Ecto neural progenitor cell (in vitro differentiated cells): ENCODE measurements at places on chromosomes 4 and X.

DNA sequence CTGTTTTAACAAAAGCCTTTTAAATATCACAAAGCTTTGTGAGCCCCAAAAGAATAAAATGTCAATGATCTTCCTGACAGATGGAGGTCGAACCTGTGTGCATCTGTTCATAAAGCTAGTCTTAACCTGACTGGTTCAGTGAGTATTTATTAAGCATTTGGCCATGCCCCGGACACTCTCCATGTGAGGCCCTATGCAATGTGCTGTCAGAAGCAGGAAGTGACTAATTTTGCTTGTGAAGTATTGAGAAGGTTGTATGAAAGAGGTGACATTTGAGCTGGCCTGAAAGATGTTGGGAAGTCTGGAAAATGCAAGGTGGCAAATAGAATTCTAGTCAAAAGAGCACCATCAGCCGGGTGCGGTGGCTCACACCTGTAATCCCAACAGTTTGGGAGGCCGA, 171.4 kb downstream of the MSL3 start:
- no peak for DNase-seq

GRCh38 chr4:177375372-177375771, 65.7 kb downstream of the NEIL3 start:
- DNase-seq = no peak

DNA sequence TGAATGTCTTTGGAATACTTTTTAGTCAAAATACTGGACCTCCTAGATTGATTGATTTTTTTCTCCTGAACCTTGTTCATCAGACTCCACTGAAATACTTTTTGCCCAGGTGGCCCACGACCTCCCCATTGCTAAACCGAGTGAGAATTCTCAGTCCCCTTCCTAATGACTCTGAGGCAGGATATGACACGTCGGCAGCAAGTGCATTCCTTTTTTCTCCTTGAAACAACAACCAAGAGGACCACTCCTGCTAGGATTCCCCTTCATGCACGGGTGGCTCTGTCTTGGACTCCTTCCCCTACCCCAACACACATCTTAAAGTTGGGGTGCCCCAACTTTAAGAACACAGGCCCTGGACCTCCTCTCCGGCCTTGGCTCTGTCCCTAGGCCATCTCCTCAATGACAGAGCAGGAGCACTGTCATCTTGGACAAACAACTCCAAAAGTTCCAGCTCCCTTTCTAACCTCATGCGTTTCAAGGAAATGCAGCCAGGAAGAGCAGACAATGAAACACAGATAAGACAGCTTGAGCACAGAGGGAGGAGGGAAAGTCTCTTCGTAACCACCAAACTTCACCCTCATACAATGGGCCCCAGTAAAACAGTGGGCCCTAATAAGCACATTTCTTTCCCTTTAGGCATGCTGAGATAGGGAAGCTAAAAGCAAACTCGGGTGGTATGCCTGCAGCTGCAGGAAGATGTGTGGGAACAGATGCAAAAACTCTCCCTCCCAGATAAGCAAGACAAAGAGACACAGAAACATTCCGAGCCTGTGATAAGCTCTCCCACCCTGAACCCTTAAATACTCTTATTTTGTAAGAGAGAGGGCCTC, 33.9 kb downstream of the ZBTB49 start:
- DNase-seq = no peak

- no peak for DNase-seq
These were observed 2.2 kb upstream of the TMPRSS11E start for GRCh38 chr4:68445111-68445510.

DNA sequence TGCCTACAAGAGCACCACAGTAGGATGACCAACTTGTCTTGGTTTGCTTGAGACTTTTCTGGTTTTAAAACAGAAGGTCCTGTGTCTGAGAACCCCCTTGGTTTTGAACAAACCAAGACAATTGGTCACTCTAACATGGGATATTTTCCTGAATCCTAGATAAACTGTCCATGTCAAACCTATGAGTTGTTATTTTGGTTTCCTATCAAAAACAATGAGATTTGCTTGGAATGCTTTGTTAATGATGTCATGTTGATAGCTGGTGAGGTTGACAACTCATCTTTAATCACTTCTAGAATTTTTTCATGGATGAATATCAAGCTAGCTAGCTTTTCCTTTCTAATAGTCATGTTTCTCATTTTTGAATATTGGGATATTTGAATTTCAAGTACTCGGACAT, 518.3 kb upstream of the ARX start:
- no peak for DNase-seq

- no peak for DNase-seq
These were observed 32.3 kb upstream of the C4orf50 start for GRCh38 chr4:6050551-6050950.

DNA sequence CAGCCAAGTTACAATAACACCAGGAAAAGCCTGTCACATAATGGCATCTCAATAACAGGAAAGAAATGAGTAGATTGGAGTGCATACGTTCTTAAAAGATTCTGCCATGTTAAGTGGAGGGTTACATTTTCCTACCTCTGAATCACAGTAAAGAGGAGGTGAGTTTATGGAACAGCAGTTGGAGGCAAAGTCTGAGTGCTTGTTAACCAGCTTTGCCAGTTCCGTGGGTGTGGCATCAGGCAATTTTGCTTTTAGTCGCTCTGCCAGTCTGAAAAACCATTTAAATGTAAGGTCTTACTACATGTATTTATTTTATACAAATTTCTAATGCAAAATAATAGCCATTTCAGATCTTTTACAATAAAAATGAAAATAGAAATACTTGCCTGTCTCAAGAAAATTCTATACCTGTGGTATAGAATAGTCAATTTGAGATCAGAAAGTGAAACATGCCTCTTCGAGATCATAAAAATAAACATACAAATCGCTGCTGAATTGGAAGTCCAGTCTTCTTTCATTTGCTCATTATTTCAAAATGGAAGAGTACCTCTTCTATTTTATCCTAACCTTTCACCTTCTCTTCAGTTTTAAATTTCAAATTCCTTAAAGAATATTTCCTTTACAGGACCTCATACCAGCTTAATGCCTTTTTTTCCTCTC, 31.4 kb downstream of the GC start:
- no peak for DNase-seq

- DNase-seq = no peak
These were observed 644.6 kb downstream of the IL1RAPL1 start for GRCh38 chrX:29231800-29232199.

DNA sequence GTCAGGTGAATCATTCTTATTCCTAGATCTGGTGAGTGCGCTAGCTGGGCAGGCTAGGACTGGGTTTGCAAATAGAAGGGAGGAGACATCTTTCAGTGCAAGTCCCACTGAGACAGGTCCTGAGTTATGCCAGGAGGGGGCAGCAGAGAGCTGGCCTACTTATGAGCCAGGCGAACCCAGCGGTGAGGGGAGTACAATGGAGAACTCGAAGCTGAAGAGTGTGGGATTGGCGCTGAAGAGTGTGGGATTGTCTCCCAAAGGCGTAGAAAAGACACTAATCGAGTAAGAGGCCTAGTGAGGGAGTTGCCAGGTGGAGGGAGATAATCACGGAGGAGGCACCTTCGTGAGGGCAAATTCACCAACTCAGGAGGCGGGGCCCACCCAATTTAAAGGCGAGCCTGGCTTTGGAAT, 91.7 kb upstream of the CXorf66 start:
- DNase-seq = peak; percentile 81

DNA sequence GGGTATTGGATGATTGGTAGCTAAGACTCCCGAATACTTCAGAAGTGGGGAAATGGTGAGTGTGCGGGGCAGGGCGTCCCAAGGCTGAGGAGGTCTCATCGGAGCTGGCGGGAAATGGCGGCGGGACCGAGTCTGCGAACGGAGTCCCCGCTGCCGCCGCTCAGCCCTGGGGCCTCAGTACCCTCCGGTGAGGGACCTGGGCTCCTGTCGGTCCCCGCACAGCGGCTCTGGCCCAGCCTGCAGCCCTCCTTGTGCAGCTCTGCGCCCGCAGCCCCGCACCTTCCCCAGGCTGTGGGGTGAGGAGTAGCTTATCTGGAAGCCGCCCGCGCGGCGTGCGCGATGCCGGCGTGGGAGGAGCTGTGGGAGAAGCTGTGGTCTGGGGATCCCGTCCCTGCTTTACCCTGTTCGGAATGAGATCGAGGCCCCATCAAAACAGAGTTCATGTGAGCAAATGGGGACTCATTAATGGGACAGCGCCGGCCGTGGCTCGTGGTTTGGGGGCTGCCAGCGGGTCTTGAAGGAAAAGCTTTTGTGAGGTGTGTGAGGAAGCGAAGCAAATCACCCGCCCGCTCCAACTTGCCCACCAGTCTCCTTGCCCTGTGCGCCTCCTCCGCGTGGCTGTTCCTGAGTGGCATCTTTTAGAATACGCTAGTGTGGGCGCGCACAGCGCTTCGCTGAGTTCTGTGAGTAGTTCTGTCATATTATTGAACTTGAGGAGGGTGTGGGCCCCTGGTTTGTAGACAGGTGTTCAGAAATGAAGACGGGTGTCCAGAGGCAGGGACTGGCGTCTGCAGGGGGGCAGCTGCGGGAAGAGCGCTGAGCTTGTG, 531 bp downstream of the ZNF141 start:
- no peak for DNase-seq

DNA sequence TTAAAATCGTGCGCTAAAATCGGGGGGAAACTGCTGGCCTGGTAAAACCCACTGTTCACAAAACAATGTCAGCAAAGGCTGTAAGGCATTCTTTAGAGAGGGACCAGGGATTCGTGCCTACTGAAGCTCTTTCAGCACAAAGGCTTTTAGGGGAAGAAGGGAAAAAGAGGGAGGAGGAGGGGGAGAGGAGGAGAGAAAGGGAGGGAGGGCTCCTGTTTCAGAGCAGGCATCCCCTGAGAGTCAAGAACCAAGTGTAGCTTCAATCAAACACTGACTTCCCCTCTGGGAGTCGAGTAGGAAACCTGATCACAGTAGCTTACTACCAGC, 9.5 kb downstream of the BCOR start:
- DNase-seq = peak; percentile 56

DNA sequence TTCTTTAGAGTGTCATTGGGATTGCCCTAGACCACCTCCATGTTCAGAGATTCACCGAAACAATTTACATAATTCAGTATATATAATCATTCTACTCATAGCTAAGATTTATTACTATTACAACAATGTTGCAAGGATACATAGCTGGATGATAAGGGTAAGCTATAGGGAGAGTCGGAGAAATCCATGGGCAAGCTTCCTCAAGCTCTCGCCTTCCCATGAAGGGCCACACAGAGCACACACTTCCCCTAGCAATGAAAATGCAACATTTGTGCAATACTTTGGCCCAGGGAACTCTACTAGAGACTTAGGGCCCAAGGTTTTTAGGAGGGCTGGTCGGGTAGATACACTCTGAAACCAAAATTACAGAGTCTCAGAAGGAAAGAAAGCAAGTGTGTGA, 49.7 kb upstream of the ABCG2 start:
- no peak for DNase-seq

- peak; percentile 89 for DNase-seq
These were observed 55.0 kb downstream of the FAM53A start for GRCh38 chr4:1628892-1629698.

DNA sequence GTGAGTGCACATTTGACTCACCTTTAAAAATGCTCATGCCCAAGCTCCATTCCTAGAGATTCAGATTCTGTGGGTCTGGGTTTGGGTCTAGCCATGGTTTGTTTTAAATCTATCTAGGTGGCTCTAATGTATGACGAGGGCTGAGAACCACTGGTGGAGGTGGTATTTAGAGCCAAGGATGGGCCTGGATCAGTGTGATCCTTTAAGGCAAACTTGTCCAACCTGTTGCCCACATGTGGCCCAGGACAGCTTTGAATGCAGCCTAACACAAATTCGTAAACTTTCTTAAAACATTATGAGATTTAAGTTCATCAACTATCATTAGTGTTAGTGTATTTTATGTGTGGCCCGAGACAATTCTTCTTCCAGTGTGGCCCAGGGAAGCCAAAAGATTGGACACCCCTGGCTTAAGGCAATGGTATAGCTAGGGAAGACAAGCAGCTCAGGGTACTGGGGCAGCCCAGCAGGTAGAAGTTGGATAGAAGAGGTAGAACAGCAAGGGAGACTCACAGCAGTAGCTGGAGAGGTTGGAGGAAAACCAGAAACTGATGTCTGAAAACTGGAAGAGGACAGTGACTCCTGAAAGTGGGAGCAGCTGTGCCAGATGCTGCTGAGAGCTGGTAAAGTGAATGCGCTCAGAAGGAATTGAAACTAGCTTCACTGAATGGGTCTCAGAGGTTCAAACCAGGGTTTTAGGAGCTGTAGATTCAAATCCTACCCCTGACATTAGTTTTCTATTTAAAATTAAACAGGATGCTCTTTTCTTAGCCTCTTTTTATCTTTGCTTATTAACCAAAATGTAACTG, 18.2 kb downstream of the ADD1 start:
- DNase-seq = no peak

GRCh38 chr4:151719956-151720334, 40.9 kb downstream of the GATB start:
- DNase-seq = no peak

DNA sequence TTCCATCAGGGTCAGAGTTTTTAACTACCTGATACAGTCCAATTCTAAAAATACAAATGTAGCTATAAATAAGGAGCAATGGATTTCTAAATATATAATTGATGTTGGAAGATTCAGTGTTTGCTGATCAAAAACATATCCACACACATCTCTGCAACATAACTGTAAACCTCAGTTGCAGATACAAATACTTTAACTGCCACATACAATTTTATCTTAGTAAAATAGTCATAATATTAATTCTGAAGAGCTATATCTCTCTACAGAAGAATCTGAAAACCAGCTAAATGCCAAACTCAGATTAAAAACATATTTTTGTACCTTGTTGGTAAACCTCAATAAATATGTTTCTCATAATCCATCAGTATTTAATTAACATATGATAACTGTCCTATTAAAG, 674.3 kb upstream of the INTU start:
- no peak for DNase-seq

DNA sequence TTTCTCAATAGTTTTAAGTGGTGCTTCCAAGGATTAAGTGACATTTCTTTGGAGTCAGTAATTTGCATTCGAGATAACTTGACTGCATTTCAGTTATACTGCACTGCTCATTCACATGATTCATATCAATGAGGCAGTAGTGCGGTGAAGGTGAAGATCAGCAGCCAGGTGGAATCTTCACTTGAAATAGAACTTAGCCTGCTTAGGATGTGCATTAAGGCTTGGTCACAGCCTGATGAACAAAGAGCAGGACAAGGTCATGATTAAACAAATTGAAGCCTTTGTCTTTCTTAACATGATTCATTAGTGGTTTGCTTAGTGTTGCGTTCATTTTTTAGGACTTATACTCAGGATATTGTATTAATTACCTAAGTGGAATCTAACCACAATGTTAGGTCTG, 212.1 kb upstream of the GALNTL6 start:
- DNase-seq = no peak

GRCh38 chrX:19724409-19724808, 163.0 kb downstream of the SH3KBP1 start:
- no peak for DNase-seq

- no peak for DNase-seq
These were observed 24.0 kb upstream of the SNCA start for GRCh38 chr4:89860971-89861370.
